ENCODE measurements at places on chromosomes 4 and X.

DNA sequence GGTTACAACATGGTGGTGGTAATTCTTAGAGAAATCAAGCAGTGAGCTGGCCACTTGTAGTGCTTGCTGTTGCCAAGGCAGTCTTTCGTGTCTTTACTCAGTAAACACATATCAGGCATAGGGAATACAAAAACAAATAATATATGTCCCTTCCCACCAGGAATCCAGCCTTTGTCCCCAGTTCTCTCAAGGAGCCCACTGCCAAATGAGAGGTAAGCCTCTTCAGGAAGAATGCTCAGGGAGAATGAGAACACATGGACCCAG, 421 bp upstream of the PLAC1 start:
- DNase-seq = no peak

DNA sequence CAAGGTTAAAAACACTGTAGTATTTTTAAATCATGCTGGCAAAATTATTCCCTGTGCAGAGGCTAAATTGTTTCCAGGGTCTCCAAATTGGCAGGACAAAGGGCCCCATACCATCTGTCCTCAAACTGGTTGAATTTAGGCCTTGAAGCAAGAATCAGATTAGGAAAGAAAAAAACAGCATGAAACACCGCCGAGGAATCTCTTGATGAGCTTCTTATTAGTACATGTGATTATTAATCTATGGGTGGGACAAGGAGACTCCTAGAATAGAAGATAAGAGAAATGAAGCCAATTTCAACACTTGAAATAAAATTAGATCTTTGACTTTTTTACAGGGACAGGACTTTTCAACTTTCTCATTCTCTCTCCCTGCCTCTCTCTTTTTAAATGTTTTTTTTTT, 7.1 kb upstream of the CLNK start:
- no peak for DNase-seq

- DNase-seq = no peak
Observed at GRCh38 chr4:168167714-168168284, 75.5 kb downstream of the ANXA10 start.

DNA sequence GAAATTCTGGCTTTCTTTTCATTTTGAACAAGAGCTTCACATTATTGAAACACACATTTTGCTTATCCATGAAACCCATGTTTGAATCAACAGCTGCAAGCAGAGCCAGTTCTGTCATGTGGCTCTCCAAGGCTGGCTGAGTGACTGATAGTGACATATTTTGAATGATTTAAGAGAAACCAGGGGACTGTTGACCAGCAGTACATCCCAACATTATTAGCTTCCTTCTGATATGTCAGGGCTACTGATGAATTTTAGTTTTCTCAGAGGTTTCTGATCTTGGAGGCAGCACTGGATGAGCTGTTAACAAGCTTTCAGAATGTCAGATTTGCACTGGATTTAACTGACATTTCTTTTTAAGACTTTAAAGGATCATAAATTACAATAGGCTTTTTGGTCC, 74.6 kb upstream of the GRXCR1 start:
- no peak for DNase-seq

DNA sequence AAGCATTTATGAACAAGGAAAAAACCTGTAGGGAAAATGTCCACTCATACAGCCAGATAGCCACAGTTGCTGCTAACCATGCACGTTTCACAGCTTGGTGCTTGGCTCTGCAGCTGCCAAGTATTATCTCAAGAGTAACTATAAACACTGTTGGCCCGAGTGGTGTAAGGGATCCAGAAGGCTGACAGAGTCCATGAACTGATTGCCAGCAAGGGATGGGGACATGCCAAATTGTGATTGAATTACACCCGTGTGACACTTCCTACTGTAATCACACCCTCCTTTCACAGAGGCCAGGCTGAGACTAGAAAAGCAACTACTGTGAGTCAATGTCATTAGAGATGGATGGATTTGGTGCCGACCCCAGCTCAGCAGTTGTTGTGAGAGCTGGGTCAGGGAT, 223.9 kb upstream of the ANKRD50 start:
- DNase-seq = no peak

- no peak for DNase-seq
Observed at GRCh38 chr4:47510506-47511143, 25.6 kb downstream of the ATP10D start.

- no peak for DNase-seq
Observed at GRCh38 chr4:30972542-30972941, 252.4 kb downstream of the PCDH7 start.

DNA sequence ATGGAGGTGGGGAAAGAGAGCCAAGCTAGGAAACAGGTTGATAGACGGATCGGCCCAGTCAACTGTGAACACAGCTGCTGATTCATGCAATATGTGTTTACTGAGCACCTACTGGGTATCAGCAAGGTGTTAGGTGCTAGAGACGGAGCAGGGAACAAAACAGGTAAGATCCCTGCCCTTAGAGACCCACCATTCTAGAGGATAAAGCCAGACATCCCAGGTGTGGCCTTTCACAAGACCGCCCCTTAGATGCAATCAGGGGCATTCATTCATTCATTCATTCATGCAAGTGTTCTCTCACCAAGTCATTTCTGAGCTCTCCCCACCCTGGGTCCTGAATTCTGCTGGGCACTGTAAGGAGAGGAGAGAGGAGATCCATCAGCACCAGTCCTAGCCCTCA, 20.2 kb upstream of the MTM1 start:
- DNase-seq = no peak

GRCh38 chr4:22179124-22179874, 230.7 kb upstream of the KCNIP4 start:
- no peak for DNase-seq

GRCh38 chr4:168531305-168531704, 34.5 kb downstream of the PALLD start:
- no peak for DNase-seq

Measured in CD4-positive, alpha-beta T cell treated with Interleukin-1 beta for 1 hour (primary cell).